ENCODE measurements at places on chromosomes 7 and 10.

GRCh38 chr7:33671531-33672262 lies 233.6 kb upstream of the BMPER start:
- no peak overlapping the region for H3K4me3 ChIP-seq
- H3K27ac ChIP-seq = no peak overlapping the region
- no peaks in the 10 kb centered on the region for H3K27me3 ChIP-seq
- no peaks in the 10 kb centered on the region for H3K36me3 ChIP-seq
- no peaks in the 10 kb centered on the region for H3K4me1 ChIP-seq
- no peak for DNase-seq

- no peaks in the 10 kb centered on the region for H3K27me3 ChIP-seq
- H3K36me3 ChIP-seq = no peaks in the 10 kb centered on the region
- H3K27ac ChIP-seq = no peak overlapping the region
- no peaks in the 10 kb centered on the region for H3K4me1 ChIP-seq
Observed at GRCh38 chr10:132203256-132204077, 16.7 kb downstream of the DPYSL4 start.

GRCh38 chr7:41592794-41593193 lies 110.1 kb downstream of the INHBA start:
- H3K36me3 ChIP-seq = no peaks in the 10 kb centered on the region
- H3K27ac ChIP-seq = no peak overlapping the region
- no peaks in the 10 kb centered on the region for H3K4me1 ChIP-seq
- no peak for DNase-seq

DNA sequence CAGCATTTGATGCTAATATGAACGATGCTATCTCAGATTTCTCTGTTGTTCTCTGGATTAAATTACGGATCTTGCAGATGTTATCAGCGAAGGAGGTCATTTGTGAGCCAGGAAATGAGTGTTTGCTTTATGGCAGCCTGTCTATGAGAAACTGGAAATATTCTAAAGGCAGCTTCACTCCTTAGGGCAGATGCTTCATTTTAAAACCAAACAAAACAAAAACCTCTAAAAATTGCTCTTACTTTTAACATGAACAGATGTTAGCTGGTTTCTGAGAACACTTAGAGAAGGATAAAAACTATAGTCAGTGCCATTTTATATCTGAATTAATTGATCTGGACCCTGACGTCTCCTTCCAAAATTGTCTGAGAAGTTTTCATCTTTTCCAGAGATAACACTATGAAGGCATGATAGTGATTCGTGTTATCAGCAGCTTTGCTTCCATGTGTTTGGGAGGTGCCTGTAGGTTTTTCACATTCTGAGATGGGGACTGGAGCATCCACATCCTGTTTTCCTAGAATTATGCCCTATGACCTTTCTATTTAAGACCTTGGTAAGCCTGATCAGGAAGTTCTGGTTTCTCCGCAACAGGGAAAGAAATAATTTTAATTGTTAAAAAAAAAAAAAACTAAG lies 53.1 kb downstream of the CPED1 start:
- H3K36me3 ChIP-seq = no peaks in the 10 kb centered on the region
- H3K27ac ChIP-seq = no peak overlapping the region
- H3K4me1 ChIP-seq = no peaks in the 10 kb centered on the region
- H3K27me3 ChIP-seq = peaks cover 21% of the 10 kb centered on the region

GRCh38 chr7:117458977-117459583 lies 20.7 kb upstream of the CFTR start:
- no peak overlapping the region for H3K27ac ChIP-seq
- H3K36me3 ChIP-seq = no peaks in the 10 kb centered on the region
- no peak for DNase-seq
- H3K27me3 ChIP-seq = no peaks in the 10 kb centered on the region
